ENCODE measurements at places on chromosomes 16 and 17. TPM values are rescaled to one million over a fixed set of nuclear protein-coding genes. Genes with fewer than 3 reads are reported as not detected.

Gene UBALD2
- total RNA-seq = 7.2 TPM

Gene TMEM238L
- not detected for total RNA-seq

Gene ZNF200
- 5.9 TPM for total RNA-seq

Gene DHODH
- total RNA-seq = 11.5 TPM

Gene PRKCB
- total RNA-seq = not detected

Gene ADAD2
- total RNA-seq = not detected

Gene FXR2
- total RNA-seq = 35.8 TPM

Gene TIGD7
- total RNA-seq = 4.0 TPM

Gene GNG13
- total RNA-seq = not detected

Gene SHCBP1
- total RNA-seq = 16.2 TPM

Gene OTOP2
- not detected for total RNA-seq

Gene IRX5
- total RNA-seq = 5.3 TPM

Gene MGAT5B
- total RNA-seq = 0.37 TPM

Gene PTX4
- total RNA-seq = 0.39 TPM

Gene CD79B
- not detected for total RNA-seq

Gene TAC4
- total RNA-seq = not detected

Gene ALOX15B
- total RNA-seq = 0.20 TPM

Data from subcutaneous preadipocyte (primary cell).